ENCODE measurements at places on chromosomes 2 and 18. TPM values are rescaled to one million over a fixed set of nuclear protein-coding genes. Genes with fewer than 3 reads are reported as not detected.

NIF3L1 gene
- 18.1 TPM for total RNA-seq

PPP1R1C gene
- total RNA-seq: not detected

DNA sequence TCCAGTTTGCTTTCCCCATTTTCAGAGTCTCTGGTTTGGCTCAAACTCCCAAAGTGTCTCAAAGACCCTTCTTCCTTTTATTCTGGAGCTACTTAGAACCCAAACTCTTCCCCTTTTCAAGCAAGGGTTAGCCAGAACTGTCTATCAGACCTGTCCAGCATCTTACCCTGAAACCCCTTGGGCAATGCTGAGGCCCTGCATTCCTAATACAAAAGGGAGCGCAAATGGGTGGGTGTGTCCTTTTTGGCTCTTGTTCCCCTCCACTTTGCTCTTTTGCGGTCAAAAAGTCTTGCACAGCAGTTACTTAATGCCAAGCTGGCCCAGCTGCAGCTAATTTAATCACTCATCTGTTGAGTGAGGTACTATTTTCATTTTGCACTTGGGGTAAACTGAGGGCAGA, 231.2 kb upstream of the FOSL2 start:
- DNase-seq: no peak

GRCh38 chr2:51807229-51807628, 775.3 kb upstream of the NRXN1 start:
- no peak for DNase-seq

DNA sequence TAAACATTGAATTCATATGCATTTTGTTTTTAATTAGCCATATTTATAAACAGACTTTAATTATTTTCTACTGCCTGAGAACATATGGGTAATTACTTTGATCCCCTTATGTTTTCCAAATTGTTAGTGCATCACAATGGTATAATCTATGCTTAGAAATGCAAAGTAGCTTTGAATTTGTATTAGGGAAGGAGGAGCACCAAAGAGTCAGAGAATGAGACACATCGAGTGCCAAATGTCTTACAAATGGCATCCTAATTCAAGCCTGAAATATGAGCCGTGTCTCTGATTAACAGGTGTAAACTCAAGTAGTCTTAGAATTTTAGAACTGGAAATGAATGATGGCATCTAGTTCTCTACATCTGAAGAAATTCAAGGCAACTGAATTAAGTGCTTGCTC, 8.7 kb upstream of the HNMT start:
- no peak for DNase-seq

Measured in activated T-cell treated with anti-CD3 and anti-CD28 coated beads, Interleukin-2, amount 50 U/mL, for 4 hours (primary cell).